Kidney tubule cell (primary cell): ENCODE measurements at places on chromosomes 4 and X.

DNA sequence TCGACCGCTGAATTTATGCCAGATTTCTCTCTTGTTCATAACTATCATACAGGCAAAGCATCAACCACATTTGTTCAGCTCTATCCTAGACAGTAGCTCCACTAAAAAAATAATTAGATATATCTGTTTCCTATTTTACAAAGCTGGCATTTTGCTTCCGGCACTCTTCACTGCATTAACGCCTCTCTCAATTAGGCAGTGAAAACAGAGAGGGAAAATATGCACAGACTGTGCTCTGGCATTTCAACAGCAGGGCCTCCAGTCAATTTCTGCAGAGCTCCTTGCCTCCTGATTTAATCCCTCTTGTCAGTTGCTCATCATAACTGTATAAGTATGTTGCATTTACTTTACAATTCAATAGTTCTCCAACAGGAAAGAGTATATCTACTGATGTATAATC, 666.9 kb upstream of the INTU start:
- no peak for DNase-seq

GRCh38 chrX:150848914-150849365, 49.5 kb downstream of the CD99L2 start:
- no peak for DNase-seq

DNA sequence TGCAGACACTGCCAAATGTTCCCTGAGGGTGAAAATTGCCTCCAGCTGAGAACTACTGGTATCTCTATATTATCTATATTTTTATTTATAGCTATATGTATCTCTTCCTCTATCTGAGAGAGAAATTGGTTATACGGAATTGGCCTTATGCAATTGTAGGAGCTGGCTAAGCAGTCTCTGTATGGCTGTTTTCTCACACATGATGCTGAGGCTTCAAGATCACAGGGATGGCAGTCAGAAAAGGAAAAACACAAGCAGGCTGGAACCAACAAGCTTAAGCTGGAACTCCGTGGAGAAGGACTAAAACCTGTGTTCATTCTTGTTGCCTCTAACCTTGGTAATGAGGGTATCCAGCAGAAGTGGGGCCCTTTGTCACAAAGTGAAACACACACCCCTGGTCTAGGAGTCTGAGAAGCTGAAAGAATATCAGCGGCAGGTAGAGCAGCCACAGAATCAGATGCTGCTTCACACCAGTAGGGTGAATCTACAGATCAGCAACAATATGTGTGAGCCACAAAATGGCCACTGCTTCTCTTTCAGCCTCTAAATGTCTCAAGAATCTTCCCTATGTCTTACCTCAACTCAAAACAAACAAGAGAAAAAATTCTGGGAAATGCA, 166.5 kb upstream of the PPP1R2C start:
- DNase-seq, result no peak

DNA sequence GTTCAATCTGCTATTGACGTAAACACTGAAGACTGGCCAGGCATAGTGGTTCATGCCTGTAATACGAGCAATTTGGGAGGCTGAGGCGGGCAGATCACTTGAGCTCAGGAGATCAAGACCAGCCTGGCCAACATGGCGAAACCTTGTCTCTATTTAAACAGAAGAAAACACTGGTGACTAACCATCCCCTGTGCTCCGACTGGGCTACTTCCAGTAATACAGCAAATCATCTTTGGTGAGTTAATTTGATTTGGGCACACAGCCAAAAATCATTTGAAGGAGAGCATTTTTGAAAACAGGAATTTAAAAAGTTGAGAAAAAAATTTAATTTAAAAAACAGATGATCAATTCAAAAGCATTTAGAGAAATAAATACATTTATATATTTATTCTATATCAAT, 52.0 kb downstream of the SEC24D start:
- DNase-seq, result no peak

GRCh38 chr4:74531963-74532794, 87.2 kb downstream of the AREG start:
- DNase-seq, result peak; percentile 83

GRCh38 chrX:39652336-39652735, 445.4 kb downstream of the BCOR start:
- peak; percentile 13 for DNase-seq
